ENCODE measurements at places on chromosomes 6 and 20.

- no peak for DNase-seq
Measured at GRCh38 chr6:134819236-134819635, 130.7 kb downstream of the ALDH8A1 start.

GRCh38 chr6:5998236-5998635, 8.5 kb downstream of the NRN1 start:
- DNase-seq, result no peak

- DNase-seq, result no peak
Measured at GRCh38 chr6:359261-360035, 32.1 kb upstream of the IRF4 start.

- no peak for DNase-seq
Measured at GRCh38 chr6:34318499-34319470, 70.0 kb upstream of the SMIM29 start.

- DNase-seq, result no peak
Measured at GRCh38 chr20:1892119-1892385, 3.2 kb upstream of the SIRPA start.

DNA sequence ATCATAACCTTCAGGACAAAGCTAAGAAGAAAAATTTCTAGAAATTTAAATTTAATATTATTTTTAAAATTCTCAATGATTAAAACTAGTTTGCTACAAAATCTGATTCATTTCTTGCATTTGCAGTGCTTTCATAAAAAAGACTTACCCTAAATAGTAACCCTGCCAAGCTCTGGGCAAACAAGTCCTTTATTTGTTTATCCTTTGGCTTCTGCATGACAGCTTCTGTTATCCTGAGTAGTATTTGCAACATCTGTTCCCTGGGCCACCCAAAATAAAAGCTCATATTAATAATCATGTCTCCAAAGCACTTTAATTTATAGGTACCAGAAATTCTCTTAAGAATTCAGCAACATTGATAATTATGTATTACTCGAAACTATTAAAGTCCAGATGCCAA, 101.3 kb downstream of the RALGAPA2 start:
- DNase-seq, result no peak

DNA sequence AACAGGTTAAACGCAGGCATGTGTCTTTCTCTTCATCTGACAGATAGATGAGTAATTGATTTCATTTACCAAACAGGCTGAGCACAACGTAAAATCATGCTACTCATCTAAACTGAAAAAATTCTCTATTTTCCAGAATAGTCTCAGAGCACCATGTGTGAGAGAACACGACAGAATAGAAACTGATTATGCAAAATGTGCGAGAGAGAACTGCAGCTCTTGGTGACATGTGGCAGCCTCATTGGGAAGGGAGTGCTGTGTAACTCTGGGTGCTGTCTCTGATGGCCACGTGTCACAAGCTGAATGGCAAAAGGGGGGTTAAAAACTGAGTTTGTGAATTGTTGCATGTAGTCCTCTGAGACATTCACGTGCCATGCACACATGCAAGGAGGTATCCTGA, 143.7 kb upstream of the ATXN1 start:
- DNase-seq, result no peak

DNA sequence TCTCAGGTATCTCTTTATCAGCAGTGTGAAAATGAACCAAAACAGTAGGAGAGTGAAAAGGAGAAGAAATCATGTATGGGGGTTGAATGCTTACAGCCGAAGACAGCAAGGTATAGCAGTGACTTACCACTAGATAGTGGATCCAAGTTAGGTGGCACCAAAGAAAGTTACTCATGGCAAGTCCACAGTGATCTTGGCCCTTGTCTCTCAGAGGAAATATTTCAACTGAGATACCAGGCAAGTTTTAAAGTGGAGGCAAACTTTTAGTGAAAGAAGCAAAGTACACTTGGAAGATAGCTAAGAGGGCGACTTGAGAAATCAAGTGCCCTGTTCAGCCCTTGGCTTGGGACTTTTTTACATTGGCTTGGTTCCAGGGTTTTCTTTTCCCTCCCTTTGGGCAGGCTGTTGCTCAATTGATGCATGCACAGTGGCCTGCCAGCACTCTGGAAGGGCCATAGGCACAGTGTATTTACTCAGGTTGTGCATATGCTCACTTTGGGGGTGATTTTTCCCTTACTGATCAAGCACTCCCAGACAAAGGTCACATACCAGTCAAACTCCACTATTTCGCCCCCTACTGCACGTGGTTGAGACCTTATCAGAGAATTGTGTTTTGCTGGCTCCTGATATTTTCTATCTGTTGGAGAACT, 329.5 kb upstream of the KHDRBS2 start:
- no peak for DNase-seq
